ENCODE measurements at places on chromosomes 13 and 19.

DNA sequence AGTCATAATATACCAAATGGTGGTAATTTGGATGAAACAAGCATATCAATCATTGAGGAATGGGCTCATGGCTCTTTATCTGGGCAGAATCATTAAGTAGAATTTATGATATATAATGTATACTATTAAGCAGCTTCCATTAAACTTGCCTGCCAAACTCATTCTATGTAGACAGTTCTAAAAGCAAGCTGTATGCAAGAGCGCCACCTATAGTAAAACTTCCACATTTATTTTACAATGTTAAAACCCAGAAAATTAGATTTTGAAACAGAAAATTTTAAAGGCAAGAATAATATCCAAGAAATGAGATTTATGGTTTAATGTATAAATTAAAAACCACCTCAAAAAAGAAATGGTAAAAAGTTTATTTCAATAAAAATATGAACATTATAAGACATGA lies 161.5 kb downstream of the MZT1 start:
- DNase-seq = no peak

DNA sequence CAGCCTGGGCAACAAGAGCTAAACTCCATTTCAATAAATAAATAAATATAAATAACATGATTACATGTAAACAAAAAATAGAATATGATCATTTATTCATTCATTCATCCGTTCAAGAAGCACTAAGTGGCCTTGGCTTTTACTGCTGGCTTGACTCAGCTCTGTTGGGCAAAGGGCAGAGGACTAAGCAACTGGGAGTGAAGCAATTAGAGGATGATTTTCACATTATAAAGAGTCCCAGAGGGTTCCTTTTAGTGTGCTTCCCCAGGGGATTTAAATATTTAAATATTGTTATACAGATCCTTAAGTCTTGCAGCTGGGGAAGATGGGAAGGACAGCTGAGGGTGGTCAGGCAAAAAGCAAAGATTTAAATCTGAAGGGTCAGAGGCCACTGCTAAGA lies 34.9 kb upstream of the FLT1 start:
- no peak for DNase-seq

GRCh38 chr13:111948281-111948680 lies 118.7 kb upstream of the SOX1 start:
- DNase-seq = no peak

DNA sequence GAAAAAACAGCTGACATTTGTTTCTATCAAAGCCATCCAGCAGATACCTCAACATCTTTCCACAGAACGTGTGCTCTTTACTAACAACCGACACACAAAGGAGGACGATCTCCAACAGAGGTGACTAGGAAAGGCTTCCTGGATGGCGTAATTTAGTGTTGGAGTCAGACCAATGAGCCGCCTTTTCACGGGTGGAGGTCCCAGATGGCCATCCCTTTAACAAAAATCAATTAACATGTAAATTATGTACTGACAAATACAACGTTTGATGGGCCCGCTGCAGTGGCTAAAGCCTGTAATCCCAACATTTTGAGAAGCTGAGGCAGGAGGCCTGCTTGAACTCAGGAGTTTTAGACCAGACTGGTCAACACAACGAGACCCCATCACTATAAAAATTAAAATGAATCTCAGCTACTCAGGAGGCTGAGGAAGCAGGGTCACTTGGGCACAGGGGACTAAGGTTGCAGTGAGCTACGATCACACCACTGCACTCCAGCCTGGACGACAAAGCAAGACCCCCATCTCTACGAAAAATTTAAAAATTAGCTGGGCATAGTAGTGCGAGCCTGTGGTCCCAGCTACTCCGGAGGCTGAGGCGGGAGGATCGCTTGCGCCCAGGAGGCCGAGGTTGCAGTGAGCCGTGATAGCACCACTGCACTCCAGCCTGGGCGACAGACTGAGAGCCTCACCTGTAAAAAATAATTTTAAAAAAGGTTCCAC lies 1.2 kb upstream of the DPY19L3 start:
- no peak for DNase-seq

- no peak for DNase-seq
These were observed 5.7 kb downstream of the OPA3 start for GRCh38 chr19:45578861-45579260.

All from stimulated activated naive CD4-positive, alpha-beta T cell treated with Interleukin-2 at 50 U/mL for 16 hours (primary cell).